ENCODE measurements at places on chromosomes 11 and 22.

- DNase-seq, result no peak
Observed at GRCh38 chr11:23502826-23503225, 642.6 kb upstream of the CCDC179 start.

- no peak for DNase-seq
Observed at GRCh38 chr22:37160027-37160426, 10.3 kb upstream of the IL2RB start.

GRCh38 chr22:43218786-43219185, 31.9 kb upstream of the TTLL12 start:
- no peak for DNase-seq

DNA sequence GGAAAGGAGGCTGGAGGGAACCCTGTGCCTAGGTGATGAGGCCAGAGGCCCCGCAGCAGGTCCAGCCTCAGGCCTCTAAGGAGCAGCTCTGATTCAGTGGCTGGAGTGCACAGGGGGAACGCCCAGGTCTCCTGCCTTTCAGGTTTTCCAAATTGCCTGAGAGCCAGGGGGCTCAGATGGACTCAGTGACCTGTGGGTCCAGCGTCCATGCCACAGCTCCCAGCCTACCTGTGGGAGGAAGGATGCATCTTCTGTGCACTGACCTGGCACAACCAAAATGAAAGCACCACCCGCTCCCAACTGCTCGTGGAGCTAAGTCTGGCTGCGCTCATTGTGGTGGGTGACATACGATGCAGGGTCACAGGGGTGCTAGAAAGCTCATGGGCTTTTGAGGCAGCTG, 82.8 kb downstream of the FEZ1 start:
- DNase-seq, result no peak

DNA sequence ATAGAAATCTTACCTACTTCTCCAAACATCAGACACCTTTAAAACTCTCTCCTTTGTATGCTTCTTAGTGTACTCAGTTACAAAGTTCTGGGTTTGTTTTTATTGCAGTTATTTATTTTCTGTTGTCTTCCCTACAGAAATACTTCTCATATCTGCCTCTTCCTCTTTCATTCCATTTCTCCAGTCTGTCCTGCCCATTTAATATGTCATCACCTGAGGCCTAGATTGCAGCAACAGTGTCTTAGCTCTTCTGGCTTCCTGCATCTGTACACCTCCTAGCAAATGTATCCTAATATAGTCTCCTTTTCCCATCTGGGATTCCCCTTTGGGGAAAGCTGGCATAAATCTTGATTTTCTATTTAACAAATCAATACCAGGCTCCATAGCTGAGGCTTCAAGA, 34.9 kb upstream of the PCF11 start:
- peak; percentile 17 for DNase-seq
